ENCODE measurements at places on chromosomes 2 and 18.

- DNase-seq, result no peak
These were observed 29.6 kb downstream of the CYBRD1 start for GRCh38 chr2:171551836-171552235.

GRCh38 chr2:53569957-53570727 is 197.5 kb upstream of the CHAC2 start:
- DNase-seq, result no peak

- no peak for DNase-seq
These were observed 2.1 kb upstream of the TRABD2A start for GRCh38 chr2:84882775-84883550.

DNA sequence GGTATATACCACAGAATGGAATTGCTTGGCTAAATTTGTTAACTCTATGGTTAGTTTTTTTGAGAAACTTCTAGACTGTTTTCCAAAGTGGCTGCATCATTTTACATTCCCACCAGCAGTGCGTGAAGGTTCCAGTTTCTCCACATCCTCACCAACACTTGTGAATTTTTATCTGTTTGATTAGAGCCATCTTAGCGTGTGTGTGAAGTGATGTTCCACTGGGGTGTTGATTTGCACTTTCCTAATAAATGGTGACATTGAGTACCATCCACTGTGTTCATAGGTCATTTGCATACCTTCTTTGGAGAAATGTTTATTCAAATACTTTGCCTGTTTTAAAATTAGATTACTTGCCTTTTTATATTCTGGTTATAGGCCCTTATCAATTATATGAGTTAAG is 37.5 kb upstream of the HS6ST1 start:
- DNase-seq, result no peak

- DNase-seq, result peak; percentile 23
These were observed 3.6 kb downstream of the ZNF516 start for GRCh38 chr18:76491473-76491775.

GRCh38 chr2:11480406-11480805 is 14.4 kb upstream of the E2F6 start:
- DNase-seq, result no peak

DNA sequence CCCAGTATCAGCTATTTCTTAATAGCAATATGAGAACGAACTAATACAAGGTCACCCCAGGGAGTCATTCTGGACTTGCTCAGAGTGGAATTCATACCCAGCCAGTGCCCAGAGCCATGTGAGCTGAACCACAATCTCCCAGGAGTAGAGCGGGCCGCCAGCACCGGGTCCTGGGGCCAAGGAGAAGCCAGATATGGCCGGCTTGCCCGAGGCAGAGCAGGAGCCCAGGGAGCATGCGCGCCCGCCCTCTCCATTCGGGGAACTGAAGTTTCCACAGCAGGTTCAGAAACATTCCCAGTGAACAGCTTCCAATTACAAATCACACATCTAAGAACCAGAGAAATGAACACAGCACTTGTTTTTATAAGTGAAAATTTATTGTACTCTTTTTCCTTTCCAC is 37.5 kb downstream of the EIPR1 start:
- no peak for DNase-seq

DNA sequence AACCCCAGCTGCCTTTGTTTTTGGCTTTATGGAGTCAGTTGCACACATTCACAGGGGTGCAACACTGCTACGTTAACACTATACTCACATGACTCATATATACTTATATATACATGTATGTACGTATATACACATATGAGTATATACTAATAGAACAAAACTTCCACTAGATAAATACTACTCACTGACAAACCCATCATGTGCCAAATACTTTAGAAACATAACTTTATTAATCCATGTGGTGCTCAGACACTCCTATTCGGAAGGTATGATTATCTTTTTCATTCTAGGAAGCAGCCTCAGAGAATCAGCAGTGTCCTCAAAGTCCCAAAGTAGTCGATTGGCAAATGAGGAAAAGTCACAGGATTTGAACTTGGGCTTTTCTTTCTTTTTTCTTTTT is 7.9 kb downstream of the PMAIP1 start:
- DNase-seq, result no peak

- no peak for DNase-seq
These were observed 2.2 kb downstream of the UGT1A9 start for GRCh38 chr2:233673896-233674295.
